ENCODE measurements at places on chromosomes 11 and 22. TPM values are rescaled to one million over a fixed set of nuclear protein-coding genes. Genes with fewer than 3 reads are reported as not detected.

CRY2 gene
- total RNA-seq: 8.9 TPM

C1QTNF5 gene
- not detected for total RNA-seq

SHANK3 gene
- 0.62 TPM for total RNA-seq

DDTL gene
- 1.5 TPM for total RNA-seq

OR52E5 gene
- total RNA-seq: not detected

MS4A3 gene
- total RNA-seq: not detected

OR5B2 gene
- total RNA-seq: not detected

CD6 gene
- not detected for total RNA-seq

TEX54 gene
- not detected for total RNA-seq

CRYBB2 gene
- 1.6 TPM for total RNA-seq

TEAD1 gene
- 33.8 TPM for total RNA-seq

LRP4 gene
- 1.0 TPM for total RNA-seq

CASP4 gene
- total RNA-seq: 264 TPM

- DNase-seq: no peak
These were observed 9.6 kb downstream of the BACE1-AS start for GRCh38 chr11:117300773-117301172.

GRCh38 chr22:39748877-39749276 is 144.7 kb downstream of the ENTHD1 start:
- DNase-seq: peak; percentile 94

DNA sequence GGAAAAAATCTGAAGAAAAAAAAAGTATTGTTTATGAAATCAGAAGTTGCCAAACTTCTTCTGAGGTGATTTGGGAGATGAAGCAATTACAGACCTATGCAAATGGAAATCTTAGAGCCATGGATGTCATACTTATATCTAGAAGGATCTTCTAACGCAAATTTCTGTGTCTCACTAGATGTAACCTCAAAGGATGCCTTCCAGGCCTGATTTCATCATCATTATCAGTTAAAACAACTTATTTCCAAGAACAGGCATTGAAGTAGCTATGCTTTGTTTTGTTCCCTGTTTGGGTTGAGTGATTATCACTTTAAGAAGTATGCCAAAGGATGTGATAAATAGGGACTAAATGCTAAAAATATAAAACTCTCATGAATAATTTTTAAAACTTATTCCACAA is 43.9 kb upstream of the ANGPTL5 start:
- DNase-seq: no peak

- DNase-seq: no peak
These were observed 314.2 kb upstream of the SORL1-AS1 start for GRCh38 chr11:121766991-121767390.

- peak; percentile 52 for DNase-seq
These were observed 27.8 kb upstream of the ZNRF3 start for GRCh38 chr22:28855355-28856094.

DNA sequence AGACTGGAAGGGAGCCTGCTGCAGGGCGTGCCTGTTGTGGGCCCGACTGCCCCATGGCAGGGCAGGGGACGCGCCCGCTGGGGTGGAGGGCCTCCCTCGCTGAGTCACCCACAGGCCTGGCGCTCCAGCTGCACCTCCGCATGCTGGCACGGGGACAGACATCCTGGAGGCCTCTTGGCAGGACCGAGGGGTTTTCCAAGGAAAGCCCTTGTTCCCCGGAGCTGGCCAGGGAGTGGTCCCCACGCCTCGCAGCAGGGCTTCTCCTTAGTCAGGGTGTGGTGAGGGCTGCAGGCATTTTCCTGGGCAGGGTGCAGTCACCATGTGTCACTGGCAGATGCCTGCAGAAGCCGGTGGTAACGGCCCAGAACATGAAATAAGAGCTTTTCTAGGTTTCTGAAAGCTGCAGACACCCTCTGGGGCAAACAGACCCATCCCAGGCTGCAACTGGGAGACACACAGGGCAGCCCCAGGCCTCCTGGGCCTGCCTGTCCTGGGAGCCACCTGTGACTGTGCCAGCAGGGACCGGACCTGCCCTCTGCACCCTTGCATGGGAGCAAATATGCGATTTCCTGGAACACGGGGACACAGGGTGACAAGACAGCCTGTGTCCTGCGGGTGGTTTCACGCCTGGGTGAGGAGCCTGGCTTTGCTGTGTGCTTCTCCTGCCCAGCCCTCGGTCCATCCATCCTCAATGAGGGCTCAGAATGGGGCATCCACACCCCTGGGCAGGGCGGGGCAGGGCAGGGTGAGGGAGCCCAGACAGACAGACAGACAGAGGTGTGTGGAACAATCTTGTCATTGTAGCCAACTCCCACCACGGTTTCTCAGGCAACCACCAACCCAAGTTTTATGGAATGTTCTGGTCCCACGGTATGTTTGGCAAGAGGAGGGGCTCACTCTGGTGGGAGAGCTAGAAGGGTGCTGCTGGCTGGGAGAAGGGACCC is 43.2 kb upstream of the FADD start:
- DNase-seq: peak; percentile 90

GRCh38 chr11:64290352-64291261 is 495 bp upstream of the KCNK4 start:
- no peak for DNase-seq

GRCh38 chr22:31292236-31292989 is at the start of gene PIK3IP1:
PIK3IP1 (minus strand) TSS chr22:31292488; CDS start chr22:31292344, 144 bp downstream.
- DNase-seq: peak; percentile 59

- DNase-seq: no peak
These were observed 21.4 kb downstream of the GTPBP1 start for GRCh38 chr22:38727123-38727522.

DNA sequence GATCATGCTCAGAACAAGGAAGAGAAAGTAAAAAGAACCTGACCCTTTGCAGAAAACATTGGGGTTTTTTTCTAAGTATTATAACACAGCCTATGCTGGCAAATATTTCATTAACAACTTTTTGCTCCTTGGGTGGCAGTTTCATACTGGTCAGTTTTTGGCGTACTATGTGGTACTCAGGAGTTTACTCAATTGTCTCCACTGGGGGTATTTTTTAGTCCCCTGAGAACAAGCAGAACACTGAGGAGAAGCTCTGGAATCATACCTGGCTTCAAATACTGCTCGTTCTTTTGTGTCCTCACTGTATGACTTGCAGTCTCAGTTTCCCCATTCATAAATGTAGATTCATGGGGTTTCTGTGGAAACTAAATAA is 90.4 kb downstream of the SERGEF start:
- DNase-seq: no peak

DNA sequence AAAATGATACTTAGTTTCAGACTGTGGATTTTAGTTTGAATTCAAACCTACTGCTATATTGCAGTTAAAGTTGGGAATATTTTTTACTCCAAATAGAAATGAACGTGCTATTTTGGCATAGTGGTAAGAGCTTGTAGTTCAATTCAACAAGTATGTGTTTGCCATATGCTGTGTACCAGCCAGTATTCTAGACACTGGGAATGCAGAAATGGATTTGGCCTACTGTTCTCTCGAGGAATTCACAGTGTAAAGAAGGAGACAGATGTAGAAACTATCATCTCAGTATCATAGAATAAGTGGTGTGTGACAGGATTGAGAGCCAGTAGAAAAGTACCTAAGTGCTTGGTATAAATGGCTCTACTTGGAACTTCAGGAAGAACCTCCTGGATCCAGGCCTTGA is 80.4 kb downstream of the ATXN10 start:
- no peak for DNase-seq

DNA sequence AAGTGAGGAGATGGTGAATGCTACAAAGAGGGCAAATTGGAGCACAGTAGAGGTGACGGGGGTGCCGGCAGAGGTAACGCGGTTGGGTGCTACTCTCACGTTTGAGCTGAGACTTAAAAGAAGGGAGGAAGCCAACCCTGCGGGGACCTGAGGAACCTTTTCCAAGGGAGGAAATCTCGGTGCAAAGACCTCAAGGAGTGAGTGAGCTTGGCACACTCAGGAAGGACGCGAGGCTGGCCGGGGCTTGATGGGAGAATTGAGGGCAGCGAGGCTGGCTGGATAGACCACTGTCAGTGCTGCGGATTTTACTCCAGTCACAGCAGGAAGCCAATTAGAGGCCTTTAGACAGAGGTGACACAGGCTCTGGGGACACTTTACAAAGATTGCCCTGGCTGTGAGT is 25.0 kb downstream of the TSKU start:
- DNase-seq: peak; percentile 2
